Activated naive CD4-positive, alpha-beta T cell treated with Interleukin-2 at 50 U/mL for 16 hours (primary cell): ENCODE measurements at places on chromosomes 3 and 15.

DNA sequence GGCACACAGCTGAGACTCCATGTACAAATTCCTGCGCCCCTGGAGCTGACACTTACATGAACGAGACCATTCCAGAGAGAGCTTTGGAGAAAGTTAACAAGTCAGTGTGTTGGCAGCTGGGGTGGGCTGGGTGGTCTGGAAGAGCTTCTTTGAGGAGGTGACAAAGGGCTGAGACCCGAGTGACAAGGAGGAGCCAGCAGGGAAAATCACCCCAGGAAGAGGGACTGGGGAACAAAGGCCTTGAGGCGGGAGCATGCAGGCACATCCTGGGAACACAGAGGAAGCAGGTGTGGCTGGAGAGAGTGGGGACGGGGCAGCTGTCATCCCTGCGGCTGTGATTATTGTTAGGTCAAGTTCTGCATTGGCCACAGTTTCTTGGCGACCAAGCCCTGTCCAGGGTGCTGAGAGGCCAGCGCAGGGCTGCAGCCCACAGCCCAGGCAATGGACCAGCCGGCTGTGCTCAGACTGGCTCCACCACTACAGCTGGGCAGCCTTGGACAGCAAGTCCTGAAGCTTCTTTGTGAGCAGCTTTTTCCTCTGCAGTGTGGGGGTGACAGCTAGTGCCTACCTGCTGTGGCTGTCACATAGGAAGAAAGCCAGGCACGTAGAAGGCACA lies 34.2 kb upstream of the PRR23E start:
- DNase-seq = no peak

DNA sequence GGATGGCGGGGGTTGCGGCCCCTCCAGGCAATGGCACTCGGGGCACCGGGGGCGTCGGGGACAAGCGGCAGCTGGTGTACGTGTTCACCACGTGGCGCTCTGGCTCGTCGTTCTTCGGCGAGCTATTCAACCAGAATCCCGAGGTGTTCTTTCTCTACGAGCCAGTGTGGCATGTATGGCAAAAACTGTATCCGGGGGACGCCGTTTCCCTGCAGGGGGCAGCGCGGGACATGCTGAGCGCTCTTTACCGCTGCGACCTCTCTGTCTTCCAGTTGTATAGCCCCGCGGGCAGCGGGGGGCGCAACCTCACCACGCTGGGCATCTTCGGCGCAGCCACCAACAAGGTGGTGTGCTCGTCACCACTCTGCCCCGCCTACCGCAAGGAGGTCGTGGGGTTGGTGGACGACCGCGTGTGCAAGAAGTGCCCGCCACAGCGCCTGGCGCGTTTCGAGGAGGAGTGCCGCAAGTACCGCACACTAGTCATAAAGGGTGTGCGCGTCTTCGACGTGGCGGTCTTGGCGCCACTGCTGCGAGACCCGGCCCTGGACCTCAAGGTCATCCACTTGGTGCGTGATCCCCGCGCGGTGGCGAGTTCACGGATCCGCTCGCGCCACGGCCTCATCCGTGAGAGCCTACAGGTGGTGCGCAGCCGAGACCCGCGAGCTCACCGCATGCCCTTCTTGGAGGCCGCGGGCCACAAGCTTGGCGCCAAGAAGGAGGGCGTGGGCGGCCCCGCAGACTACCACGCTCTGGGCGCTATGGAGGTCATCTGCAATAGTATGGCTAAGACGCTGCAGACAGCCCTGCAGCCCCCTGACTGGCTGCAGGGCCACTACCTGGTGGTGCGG lies 1.9 kb downstream of the CHST2 start:
- DNase-seq = peak; percentile 65

DNA sequence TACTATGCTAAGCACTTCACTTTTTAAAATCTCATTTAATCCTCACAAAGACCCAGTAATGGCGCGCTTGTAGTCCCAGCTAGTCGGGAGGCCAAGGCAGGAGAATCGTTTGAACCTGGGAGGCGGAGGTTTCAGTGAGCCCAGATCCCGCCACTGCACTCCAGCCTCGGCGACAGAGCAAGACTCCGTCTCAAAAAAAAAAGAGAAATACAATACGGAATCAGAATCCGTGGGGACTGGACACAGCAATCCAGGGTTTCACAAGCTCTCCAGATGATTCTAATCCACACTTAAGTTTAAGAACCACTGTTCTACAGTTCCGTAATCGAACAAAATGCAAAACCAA lies 426 bp upstream of the SUMF1 start:
- no peak for DNase-seq

DNA sequence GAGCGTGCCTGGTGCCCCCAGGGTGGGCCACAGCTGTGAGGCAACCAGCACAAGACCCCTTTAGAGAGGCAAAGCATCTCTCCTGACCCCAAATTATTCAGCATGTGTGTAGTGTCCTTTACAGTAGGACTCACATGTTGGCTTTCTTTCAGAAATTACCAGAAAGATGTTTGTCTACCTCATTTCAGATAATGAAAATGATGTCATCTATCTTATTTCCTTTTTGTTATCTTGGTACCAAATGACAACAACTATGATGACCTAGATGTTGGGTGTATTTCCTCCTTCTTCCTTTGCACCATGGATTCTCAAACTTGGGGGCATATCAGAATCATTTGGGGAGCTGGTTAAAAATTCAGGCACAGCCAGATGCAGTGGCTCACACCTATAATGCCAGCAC lies 50.5 kb downstream of the DAPK2 start:
- no peak for DNase-seq

DNA sequence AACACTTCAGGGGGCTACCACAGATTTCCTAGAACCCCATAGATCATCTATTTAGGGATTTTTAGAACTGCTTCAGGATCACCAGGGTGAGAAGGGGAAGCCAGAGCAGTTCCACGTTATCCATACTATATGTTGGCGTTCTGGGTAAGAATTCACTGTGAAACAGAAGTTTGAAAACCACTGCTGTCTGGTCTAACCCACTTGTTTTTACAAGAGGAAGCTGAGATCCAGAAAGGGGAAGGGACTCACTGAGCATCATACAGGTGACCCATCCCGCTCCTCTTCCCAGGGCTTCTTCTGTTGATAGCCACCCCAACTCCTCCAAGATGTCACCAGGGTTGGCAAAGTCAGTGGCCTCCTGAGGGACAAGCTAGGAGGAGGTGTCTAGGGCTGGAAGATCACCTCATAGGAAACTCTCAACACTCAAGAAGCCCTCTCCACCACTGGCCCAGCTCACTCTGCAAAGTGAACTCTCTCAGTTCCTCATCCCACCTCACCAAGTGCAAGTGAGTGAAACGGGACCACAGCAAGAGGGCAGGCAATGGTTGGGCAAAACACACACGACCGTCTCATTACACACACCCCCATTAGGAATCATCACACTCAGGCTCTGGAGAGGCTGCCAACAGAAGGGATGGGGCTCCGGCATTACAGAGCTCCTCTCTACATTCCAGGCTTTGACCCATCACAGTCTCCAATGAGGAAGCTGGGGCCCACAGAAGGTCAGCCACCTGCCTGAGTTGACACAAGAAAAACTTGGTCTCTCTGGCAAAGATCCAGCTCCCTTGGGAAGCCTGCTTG lies 1.8 kb downstream of the DAPK2 start:
- DNase-seq = no peak

DNA sequence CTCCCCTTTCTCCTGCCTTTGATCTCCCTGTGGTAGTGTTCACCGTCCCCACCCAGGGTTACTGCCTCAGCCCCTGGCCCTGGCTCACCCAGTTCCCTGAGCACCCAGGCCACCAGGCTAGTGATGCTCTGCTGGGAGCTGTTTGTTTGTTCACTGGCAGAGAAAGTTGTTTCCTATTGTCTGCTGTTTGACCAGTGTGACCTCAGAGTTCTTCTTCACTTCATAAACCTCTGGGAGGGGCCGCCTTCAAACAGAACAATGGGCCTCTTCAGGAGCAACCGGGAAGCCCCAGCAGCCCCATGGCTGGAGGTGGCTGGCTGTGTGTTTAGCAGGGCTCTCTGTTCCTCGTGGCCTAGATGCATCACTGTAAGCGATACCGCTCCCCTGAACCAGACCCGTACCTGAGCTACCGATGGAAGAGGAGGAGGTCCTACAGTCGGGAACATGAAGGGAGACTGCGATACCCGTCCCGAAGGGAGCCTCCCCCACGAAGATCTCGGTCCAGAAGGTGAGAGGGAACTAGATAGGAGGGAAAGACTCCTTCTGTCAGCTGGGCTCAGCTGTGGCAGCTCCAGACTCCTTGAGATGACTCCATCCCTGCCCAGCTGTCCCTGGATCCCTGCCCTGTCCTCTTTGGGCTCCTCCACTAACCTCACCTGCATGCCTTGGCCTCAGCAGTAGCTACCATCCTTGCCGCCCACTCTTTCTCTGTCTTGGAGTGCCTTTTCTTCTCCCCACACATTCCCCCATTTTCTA lies 3.4 kb downstream of the CLK3 start:
- DNase-seq = no peak

DNA sequence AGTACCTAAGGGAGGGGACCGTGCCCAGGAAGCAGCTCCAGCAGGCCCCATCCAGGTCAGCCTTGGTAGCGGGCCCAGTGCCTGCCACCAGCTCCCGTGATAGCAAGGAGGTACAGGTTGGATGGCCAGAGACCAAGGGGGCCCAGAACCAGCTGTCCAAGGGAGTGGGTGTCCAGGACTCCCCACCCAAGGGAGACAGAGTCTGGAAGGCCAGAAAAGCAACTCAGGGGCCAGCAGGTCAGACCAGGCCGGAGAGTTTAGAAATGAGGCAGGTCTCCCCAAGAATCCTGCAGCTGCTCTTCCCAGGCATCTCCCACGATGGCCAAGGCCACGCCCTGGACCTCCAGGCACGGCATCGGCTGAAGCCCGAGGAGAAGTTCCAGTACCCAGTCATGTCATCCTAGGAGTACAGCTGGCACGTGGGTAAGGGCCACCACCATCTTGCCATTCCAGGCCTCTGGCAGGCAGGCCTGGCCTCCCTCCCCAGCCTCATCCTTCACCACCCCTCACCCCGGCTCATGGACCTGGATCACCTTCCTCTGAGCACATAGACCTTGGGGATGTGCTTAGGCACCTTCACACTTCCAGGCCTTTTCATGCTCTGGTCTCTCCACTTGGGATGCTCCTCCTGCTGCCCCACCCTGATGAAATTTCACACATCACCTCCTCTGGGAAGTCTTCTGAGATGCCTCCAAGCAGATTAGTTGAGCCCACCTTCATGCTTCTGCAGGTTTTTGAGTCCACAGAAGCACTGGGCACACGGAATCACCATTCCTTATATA lies 30.5 kb downstream of the DNASE1L3 start:
- no peak for DNase-seq
